Activated CD8-positive, alpha-beta memory T cell treated with anti-CD3 and anti-CD28 coated beads for 4 hours (primary cell): ENCODE measurements at places on chromosomes 7 and 10.
A peak's percentile ranks its signal among the peaks of the same experiment; 100 is the strongest.

DNA sequence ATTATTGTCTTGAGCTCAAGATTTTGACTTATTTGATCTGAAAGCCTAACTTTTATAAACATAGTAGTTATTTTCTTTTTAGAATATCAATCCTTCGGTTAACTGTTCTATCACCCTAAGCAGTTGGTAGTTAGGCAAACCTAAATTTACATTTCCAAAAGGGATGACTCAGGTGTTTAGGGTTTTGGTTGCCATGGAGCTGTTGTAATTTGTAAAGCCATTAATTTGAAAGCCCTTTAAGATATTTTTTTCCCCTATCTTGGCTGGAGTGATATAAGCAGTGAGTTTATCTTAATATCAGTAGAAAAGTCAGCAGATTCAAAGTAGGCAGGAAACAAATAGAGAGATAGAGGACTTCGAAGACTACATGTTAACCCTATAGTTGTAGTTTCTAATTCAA lies 1472.6 kb upstream of the CELF2 start:
- DNase-seq = no peak

GRCh38 chr7:137978464-137979237 lies 23.2 kb downstream of the CREB3L2 start:
- DNase-seq = no peak

GRCh38 chr10:12191715-12192114 lies 4.0 kb downstream of the NUDT5 start:
- no peak for DNase-seq

GRCh38 chr10:98295907-98296306 lies 27.9 kb upstream of the LOXL4 start:
- no peak for DNase-seq

DNA sequence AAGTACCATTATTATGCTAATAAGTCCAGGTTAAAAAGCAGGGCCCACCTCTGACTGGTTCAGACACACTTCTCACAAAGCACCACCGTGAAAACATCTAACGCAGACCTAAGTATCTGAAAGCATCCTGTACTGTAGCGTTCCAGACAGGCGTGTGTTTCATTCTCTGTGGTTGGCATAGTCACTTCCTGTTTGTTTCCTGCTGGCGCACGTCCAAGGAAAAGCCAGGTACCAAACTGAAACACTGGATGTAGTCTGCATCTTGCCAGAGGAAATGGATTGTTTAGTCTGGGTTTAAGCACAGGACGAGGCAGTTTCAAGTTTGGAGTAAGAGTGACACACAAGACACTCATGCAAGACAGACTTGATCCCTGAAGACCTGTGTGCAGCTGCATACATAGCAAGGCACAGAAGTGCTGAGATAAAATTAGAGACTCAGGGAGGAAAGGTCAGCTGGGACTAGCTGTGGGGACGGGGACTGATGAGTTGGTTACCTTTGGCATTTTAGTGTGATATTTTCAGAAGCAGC lies 23.3 kb downstream of the BPGM start:
- DNase-seq = peak; percentile 39

DNA sequence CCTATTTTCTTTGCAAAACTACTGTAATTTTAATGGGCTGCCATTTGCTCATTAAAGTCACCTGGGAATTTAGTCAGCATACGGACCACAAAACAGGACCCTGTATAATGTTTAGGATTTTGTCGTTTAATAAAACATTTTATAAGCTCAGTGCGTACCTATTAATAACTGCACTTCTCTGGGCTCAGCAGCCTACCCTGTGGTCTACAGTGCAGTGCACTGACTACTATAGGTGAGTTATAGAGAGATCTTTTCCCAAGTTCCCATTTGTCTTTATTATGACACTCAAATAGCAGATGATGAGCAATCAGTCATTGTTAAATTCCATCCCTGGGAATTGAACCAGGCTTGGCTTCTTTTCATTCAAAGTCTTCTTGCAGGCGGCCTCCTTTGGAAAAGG lies 433.4 kb upstream of the NFE2L3 start:
- no peak for DNase-seq

DNA sequence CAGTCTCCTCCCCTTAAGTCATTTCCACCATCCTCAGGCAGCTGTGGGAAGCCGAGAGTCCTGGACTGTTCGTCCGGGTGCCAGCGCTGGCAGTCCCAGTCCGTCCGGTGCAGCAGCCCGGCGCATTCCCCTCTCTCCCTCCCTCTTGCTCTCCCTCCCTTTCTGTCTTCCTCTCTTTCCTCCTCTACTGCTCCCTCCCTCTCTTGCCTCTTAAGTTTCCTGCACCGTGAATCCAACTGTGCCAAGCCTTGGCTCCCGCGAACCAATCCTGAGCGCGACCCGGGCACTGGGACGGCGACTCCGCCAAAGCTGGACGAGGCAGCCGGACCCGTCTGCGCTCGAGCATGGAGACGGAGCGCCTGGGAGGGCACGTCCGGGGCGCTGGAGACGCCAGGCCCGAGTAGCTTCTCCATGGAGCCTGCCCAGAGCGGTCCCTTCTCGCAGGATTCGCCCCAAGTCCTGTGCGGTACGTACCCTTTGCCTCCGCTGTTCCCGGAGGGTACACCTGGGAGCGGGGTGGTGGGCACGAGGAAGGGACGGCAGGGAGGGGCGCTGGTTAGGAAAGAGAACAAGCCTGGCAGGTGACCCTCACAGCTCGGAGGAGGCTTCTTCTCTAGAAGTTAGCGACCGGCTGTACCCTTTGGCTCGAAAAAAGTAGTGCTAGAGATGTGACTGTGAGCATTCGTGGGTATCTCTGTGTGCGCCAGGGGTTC lies 1.0 kb downstream of the NXPH1 start:
- no peak for DNase-seq

GRCh38 chr10:112209684-112210131 lies 26.1 kb upstream of the GPAM start:
- no peak for DNase-seq

DNA sequence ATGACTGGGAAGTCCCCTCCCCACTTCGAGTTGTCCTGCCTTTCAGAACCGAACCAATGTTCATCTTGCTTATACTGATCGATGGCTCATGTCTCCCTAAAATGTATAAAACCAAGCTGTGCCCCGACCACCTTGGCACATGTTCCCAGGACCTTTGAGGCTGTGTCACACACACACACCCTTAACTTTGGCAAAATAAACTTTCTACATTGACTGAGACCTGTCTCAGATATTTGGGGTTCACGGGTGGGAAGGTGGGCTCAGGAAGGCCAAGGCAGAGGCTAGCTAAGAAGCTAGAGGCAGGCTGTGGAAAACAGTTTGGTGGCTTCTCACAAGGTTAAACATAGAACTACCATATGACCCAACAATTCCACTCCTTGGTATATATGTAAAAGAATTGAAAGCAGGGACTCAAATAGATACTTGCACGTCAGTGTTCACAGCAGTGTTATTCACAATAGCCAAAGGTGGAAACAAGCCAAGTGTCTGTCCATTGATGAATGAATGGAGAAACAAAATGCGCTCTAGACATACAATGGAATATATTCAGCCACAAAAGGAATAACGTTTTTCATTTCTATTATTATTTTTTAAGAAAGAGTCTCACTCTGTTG lies 15.4 kb downstream of the PRF1 start:
- DNase-seq = no peak

DNA sequence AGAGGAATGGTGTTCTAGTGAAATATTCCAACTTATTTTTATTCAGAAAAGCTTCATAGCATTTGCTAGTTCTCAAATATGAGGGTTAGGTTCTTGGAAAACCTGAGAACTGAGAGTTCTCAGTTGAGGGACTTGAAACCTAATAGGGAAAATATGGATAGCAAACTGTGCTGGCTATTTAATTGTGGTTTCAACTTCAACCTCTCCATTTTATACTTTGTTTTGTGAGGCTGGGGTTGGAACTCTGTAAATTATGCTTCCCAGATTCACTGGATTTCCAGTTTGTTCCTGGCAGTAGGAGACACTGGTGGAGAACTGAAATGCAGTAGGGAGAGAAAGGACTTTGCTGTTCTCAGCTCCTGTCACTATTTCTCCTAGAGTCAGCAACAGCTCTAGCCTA lies 52.7 kb downstream of the CDK14 start:
- no peak for DNase-seq

DNA sequence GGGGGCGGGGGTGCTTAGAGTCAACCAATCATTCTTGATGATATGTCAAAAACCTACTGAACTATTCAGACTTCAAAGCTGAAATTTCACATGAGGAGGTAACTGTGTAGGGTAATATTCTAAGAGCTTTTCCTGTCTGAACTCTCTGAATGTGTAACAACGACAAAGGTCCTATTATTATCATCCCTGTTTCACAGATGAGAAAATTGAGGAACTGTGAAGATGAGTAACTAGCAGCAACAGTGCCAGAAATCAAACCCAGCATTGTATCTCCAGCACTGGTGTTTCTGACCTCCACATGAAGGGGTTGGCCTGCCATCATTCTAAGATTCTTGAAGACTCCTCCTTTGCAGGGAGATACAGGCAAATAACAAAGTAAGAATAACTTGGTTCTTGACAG lies 294.7 kb upstream of the AOAH start:
- DNase-seq = no peak

GRCh38 chr10:74976565-74976964 lies 134.9 kb upstream of the SAMD8 start:
- no peak for DNase-seq

DNA sequence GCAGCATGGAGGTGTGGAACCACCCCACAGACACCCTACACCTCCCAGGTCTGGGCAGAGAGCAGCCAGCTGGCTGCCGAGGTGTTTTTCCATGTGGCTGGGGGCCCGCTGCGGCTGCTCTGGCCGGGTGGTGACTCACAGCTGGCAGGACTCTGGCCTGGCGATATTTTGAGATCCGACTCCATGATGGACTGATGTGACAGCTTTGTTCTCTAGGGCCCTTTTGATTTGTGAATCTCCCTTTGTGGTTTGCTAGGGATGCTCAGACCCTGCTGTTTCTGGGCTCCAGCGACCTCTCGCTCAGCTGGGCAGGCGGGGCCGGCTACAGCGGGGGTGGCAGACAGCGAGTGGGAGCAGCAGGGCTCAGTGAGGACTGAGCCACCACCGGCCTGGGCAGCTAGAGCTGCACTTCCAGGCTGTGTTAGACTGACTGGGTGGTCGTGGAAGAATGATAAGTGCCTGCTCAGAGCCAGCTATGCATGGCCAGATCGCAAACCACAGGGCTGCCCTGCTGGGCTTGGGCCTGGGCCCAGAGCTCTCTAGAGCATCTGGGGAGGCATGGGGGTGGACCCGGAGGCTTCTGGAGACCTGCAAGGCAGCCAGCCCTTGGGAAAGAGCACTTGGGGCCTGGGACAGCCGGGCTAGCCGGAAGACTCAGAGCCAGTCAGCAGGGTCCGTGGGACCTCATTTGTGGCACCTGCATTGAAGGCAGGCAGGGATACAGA lies 46.2 kb upstream of the GDF10 start:
- DNase-seq = no peak
